Activated T-helper 9 cell treated with anti-CD3 and anti-CD28 coated beads, Interleukin-2, amount 50 U/mL, for 16 hours (primary cell): ENCODE measurements at places on chromosomes 5 and 9.
A peak's percentile ranks its signal among the peaks of the same experiment; 100 is the strongest.

DNA sequence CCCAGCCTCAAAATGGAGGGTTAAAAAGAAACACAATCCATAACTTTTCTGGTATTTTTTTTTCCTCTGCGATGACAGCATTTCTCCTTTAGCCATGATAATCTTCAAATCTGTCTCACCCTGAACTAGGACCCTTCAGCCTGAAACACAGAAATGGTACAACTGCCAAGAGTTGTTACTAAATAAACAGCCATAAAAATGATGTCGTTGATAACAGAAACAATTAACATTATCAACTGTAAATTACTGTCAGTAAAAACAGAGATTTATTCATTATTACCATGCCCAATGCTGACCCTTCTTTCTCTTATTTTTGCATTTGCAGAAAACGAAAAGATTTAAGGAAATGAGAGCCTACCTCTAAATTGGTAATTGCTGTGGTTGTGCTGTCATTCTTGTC lies 19.4 kb upstream of the MIER3 start:
- DNase-seq: no peak

DNA sequence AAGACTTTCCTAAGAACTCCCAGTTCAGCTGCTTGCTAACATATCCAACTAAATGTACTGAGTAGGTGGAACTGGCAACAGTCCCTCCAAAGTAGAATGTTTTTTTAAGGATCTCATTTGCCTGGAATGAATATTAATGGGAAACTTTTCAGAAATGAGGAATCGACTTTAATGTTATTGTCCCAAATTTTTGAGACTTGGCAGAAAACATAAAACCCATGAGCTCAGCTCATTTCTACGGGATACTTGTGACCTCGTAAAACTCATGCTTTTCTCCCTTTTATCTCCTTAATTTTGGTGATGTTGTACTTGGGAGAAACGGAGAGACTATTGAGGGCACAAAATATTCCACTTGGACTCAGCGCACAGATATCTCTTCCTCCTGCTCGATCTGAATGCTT lies 296.8 kb downstream of the EBF1 start:
- no peak for DNase-seq

GRCh38 chr9:80957801-80958200 lies 731.5 kb downstream of the TLE1 start:
- no peak for DNase-seq

- DNase-seq: no peak
Measured at GRCh38 chr9:136411378-136411777, 920 bp downstream of the PMPCA start.

DNA sequence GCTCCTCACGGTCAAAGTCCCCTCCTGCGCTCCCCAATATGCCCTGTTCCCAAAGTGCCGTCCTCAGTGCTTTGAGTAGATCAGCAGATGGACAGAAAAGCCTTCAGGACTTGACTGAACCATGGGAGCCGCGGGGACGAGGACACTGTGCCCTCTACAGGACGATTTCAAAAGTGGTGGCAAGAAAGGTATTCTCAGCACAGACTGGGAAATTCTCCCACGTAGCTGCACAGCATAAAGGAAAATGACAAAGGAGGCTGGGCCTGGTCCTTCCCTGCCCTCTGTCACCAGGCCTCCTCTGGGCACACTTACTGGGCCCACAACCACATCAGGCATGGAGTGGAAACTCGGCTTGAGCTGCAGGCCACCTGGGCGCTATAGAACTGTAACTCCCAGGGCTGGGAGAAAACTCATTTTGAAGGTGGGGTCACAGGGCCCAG lies 16.7 kb upstream of the MTMR12 start:
- DNase-seq: peak; percentile 12

DNA sequence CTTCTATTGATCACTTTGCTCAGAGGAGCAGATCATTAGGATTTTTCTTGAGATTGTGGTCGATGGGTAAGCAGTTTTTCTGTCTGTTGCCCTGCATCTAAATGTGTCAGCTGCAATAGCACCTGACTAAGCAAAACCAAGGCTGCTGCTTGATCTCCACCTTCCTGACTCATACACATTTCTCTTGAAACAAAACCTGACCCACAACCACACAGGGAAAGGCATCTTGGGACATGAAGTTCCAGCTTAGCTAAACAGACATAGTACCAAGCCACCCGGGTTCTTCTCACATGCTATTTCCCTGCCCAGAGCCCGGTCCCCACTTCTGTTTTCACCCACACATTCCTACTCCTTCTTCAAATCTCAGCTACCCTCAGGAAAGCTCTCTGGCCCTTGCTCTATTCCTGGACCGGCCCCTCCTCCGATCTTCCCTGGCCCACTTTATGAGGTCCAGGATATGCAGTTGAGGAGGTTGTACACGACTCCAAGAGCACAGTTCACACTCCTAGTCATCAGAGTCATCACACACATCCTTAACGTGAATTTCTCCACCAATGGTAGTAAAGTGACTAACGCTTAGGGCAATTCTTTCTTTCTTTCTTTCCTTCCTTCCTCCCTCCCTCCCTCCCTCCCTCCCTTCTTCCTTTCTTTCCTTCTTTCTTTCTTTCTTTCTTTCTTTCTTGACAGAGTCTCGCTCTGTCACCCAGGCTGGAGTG lies 16.0 kb upstream of the ZBTB43 start:
- DNase-seq: no peak

GRCh38 chr9:109781541-109782197 lies 1.7 kb downstream of the PALM2AKAP2 start:
- no peak for DNase-seq

GRCh38 chr9:95157481-95158151 lies 159.9 kb downstream of the FANCC start:
- no peak for DNase-seq

DNA sequence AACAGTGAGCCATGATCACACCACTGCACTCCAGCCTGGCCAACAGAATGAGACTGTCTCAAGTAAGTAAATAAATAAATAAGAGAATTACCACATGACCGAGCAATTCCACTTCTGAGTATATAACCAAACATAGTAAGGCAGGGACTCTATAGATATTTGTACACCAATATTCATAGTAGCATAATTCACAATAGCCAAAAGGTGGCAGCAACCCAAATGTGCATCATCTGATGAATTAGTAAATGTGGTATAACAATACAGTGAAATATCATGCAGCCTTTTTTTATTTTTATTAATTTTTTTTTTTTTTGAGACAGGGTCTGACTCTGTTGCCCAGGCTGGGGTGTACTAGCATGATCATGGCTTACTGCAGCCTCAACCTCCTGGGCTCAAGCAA lies 33.1 kb downstream of the ALDH7A1 start:
- no peak for DNase-seq

DNA sequence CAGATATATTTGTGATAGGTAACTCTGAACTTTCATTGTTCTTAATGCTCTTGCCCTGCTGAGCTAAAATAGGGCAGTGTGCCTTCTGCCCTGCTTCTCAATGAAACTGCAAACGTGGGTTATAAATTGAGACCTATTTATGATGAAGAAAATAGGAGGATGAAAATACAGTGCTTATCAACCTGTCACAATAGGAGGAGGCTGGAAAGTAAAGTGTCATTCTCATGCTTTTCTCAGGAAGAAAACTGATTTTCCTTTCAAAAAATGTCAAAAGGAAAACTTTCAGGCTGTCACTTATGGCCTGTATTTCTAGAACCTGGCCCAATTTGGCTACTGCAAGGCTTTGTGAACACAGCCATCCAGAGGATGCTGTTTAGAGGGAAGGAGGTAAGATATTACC lies 130.3 kb upstream of the TUSC1 start:
- no peak for DNase-seq

DNA sequence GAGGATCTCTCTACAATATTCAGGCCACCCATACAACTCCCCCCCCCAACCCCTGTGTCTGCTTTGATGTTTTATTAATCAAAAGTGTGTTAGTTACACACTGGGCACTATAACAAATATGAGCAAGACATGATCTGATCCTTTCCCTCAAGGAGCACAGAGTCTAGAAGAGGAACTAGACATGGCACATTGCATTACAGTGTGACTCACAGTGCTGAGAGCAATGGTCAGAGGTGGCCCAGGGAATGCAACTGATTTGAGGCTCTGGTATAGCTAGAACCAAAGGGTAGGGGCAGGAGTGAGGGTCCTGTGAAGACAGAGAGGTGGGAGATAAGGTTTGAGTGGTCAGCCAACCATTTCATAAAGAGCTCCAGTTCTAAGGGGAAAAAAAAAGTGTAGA lies 539.2 kb downstream of the ACTL7B start:
- DNase-seq: no peak

- DNase-seq: no peak
Measured at GRCh38 chr5:126938466-126938865, 91.9 kb downstream of the MARCHF3 start.

DNA sequence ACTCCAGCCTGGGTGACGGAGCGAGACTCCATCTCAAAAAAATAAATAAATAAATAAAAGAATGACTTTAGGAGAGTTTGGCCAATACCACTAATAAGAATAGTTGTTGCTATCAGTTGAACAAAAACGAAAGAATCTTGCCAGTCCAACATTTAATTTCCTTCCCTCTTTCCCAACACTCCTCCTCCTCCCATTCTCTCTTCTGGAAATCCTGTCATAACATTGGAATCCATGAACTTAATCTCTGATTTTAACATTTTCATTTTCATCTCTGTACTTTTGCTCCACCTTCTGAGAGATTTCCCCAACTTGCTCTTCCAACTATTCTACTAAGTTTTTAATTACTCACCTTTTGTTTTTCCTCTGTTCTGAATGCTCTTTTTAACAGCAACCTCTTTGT lies 42.8 kb upstream of the CDK20 start:
- no peak for DNase-seq
